Activated T-helper 1 cell treated with anti-CD3 and anti-CD28 coated beads, Interleukin-2, amount 50 U/mL, for 16 hours (primary cell): ENCODE measurements at places on chromosomes 4 and X.

- no peak for DNase-seq
Observed at GRCh38 chr4:65825116-65825753, 154.9 kb upstream of the EPHA5 start.

GRCh38 chrX:1477229-1477628 is 24.5 kb upstream of the ASMTL start:
- DNase-seq = no peak

DNA sequence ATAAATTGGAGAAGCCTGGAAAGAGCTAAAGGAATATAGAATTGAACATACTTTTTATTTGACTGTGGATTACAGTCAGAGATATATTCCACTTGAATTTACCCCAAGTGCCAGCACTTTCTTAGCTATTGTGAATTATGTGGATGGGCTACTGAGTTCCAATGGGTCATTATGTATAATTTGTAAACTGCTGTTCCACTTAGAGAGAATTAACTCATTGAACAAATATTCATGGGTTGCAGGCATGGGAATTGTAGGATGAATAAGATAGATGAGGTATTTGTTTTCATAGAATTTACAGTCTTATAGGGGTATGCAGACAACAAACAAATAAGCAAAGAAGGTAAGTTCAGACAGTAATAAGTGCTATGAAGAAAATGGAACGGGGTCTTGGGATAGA is 195.7 kb downstream of the SHROOM3 start:
- no peak for DNase-seq

GRCh38 chrX:1836683-1837082 is 221.8 kb downstream of the ASMT start:
- no peak for DNase-seq

- DNase-seq = no peak
Observed at GRCh38 chr4:86330961-86331742, 28.7 kb downstream of the MAPK10 start.

DNA sequence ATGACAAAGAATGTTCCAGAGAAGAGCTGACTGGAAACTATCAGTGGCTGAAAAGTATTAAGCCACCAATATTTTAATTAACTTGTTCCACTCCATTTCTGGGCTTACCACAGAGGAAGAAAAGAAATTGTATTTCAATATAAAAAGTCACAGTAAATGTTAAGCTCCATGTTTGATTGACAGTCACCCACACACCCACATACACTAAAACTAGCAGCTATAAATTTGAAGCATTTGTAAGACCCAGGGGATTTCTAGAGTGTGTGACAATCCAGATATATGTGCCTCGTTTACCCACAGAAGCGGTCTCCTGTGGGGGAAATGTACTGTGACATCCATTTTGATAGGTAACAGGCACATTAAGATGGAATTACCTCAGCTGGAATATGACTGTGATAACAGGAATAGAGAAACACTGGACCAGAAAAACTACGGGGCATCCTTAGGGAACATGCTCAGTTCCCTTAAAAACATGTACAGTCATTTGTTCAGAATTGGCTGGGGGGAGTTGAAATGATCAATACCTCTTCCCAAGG is 39.0 kb upstream of the RASGEF1B start:
- DNase-seq = no peak

- DNase-seq = no peak
Observed at GRCh38 chr4:7651461-7651921, 216.8 kb upstream of the PSAPL1 start.

DNA sequence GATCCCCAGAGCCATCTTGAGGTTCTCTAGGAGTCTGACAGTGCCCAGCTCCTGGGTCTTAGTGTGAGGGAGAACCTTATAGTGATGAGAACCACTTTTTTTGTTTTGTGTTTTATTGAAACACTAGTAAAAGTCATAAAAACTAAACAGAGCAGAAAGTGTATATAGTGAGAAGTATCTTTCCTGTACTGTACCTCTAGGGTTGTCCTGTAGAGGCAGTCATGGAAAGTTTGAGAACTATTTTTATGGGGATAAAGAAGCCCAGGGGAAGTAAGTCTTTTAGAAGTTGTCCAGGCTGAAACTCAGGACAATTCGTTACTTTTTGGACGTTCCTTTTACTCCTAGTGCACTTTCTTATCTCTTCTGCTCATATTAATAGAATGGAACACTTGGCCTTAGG is 40.9 kb downstream of the ADH5 start:
- DNase-seq = no peak

DNA sequence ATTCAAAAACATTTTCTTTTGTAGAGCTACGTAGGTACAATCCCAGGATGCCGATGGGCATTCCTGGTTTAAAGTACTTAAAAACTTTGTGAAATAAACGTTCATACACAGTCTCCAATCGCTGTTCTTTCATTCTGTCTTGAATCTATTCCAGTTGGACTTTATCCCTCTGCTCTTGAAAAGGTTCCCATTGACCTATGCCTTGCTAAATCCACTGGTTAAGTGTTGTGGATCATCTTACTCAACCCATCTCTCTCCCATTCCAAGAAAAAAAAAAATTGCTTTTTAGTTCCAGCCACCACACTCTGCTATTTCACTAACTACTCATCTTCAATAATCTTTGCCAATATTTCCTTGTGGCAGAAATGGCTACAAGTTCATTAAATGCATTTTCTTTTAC is 542.3 kb upstream of the GRIA3 start:
- DNase-seq = no peak

DNA sequence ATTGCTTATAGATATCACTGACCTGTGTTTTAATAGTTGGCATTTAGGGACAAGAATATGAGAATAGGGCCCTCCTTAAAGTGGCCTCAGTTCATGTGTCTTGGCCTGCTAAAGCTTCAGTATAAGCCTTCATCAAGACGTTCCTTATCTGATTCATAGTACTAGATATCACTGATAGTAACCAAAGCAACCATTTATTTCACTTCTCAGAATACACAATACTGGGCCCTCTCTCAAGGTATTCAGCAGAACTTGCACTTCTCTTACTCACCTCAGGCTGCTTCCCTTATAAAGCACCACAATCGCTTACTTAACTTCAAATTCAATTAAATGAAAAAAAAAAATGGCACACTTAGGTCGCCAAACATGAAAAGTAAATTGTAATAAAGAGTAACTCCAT is 259.4 kb upstream of the PCDH7 start:
- DNase-seq = no peak

DNA sequence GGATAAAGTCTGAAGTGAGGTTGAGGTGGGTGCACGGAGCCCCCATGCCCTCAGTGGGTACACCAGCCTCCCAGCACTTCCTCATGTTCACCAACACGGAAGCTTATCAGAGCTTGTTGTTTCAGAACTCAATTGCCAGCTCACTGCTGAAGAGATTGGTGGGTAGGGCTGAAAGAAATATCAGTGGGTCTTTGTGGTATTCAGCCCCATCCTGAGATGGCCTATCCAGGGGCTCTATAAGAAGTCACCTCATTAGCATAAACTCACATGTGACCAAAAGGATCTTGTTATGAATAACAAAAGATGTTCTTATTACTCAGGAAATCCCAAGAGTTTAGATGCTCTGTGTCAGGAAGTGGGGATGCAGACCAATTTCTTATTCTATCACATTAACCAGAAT is 177.3 kb downstream of the ARHGAP10 start:
- DNase-seq = no peak

DNA sequence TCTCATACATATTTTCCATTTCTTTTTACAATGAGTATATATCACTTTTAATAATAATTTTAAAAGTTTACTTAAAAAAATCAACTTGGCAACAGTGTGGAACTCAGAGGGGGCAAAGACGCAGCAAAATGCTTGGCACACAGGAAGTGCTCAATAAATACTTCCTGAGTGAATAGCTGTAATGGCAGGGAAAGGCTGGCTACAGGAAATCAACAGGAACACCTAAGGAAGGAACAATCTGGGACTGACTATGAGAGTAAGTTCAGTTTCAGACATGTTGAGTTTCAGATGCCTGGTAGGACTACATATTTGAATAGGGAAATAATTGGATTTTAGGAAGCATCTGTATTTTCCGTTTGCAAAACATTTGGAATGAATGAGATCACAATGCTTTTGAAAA is 137.6 kb downstream of the SCLT1 start:
- no peak for DNase-seq

DNA sequence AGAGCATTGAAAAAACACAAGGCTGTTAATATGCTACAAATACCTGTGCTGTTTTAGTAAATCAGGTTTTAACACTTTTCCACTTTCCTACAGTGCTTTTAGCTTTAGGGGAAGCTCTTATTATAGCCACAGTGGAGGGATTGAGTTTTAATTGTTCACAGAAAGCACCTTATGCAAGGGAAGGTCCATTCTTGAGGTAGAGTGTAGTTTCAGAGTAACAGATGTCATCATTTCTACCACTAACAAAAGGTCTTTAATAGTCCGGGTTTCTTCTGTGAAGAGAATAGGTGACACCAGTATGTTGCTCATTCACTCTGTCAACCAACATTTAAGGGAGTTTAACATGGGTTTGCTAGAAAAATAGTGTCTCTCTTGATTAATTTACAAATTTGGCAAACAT is 104.4 kb downstream of the STIM2 start:
- no peak for DNase-seq
